Activated CD4-positive, alpha-beta T cell treated with anti-CD3 and anti-CD28 coated beads for 48 hours (primary cell): ENCODE measurements at places on chromosomes 1 and 21.
A peak's percentile ranks its signal among the peaks of the same experiment; 100 is the strongest.

DNA sequence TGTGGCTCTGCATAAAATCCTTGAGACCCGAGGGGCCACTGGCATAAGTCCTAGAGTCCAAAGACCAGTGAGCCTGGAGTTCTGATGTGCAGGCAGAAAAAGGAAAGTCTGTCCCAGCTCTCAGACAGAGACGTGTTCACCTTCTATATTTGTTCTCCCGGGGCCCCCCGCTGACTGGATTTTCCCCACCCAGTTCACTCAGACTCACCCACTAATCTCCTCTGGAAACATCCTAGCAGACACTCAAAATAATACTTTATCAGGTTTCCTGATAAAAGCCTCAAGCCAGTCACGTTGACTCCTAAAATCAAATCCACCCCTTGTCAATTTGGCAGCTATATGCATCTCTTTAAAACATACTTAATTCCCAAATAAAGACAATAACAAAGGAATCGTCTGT is 1084.2 kb upstream of the NCAM2 start:
- no peak for DNase-seq

GRCh38 chr1:85220756-85221201 is 20.0 kb upstream of the SYDE2 start:
- no peak for DNase-seq

GRCh38 chr1:10932088-10932487 is 80.4 kb upstream of the TARDBP start:
- DNase-seq = peak; percentile 62

GRCh38 chr1:47843059-47843458 is 154.1 kb downstream of the TRABD2B start:
- DNase-seq = no peak

DNA sequence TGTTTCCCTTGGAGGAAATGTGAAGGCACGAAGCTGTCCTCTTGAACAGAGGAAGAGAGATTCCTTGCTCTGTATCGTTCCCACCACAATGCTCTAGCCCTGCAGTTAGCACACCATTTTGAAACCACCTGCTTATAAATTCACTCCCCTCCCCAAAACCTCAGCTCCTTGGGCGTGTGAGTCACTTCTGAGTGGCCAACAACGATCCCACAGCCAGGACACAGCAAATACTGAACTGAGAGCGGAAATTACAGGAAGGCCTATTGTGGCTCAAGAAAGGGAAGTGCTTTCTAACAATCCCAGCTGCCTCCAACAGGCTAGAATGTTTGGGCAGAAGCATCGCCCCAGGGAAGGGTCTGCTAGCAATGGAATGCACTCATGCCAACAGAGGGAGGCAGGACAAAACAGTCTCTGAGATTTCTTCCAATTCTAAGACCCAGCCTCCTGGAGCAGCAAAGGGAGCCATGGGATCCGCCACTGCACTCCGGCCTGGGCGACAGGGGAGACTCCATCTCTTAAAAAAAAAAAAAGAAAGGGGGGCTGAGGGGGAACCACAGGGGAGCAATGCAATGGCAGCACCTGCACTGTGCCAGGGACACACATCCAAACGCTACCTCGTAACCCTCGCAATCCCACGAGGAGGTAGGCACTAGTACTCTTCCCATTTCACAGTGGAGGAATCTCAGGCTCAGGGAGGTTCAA is 1.9 kb downstream of the TMEM53 start:
- DNase-seq = peak; percentile 22

GRCh38 chr1:65469889-65470340 is 49.4 kb downstream of the LEPR start:
- no peak for DNase-seq

- DNase-seq = no peak
Observed at GRCh38 chr1:80462006-80462405, 1338.7 kb upstream of the ADGRL2 start.

DNA sequence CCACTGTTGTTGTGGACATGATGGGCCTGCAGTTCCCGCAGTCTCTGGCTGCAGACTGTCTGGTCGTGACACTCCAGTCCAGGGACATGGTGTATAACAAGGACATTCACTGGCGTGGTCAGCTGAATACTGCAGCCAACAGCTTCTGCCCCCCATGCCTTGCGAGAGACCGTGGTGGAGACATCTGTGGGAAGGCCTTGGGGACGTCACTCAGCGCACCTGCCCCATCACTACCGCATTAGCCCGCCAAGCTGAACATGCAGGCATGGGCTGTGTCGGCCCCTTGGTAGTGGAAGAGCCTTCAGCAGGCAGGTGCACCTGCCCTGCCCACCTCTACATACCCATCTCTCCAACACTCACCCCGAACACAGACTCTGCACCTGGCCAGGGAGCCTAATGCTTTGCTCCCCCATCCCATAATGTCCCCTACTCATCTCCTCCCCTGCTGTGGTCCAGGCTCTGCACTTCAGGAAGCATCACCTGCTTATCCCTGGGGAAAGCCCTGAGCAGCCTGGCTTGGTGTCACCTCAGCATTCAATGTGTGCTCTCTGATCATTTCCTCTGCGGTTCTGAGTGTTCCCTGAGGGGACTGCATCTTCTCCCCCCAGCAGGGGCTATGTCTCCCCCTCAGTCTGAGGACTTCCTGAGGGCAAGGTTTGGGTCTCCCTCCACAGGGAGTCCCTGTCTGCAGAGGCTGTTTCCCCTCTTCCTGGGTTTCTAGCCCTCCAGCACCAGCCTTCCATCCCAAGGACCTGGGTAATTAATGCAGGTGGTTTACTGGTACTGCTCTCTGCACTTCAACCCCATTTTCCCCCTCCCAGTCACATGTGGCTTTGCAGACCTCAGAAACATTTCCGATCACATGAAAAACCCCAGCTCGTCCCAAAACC is 3.2 kb downstream of the PGLYRP4 start:
- DNase-seq = no peak

DNA sequence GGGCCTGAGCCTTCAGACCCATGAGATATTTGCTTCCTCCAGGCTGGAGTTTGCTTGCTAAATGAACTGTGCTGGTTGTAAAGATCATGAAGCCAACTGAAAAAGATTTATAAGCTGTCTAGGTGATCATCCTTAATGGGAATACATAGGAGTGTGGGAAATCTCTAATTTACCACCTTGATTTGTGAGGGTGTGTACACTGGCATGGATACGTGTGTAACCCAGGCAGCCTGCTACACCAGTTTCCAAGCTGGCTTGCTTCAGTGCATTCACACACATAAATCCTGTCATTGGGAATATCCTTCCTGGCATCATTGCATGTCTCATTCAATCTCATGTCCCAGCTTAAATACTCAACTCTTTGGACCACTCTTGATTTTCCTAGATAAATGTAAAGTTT is 57.6 kb upstream of the GNG12 start:
- DNase-seq = no peak

- no peak for DNase-seq
Observed at GRCh38 chr1:208570362-208570761, 326.2 kb upstream of the PLXNA2 start.

- DNase-seq = peak; percentile 5
Observed at GRCh38 chr21:39612233-39613040, at the start of gene B3GALT5. B3GALT5 (plus strand) TSS chr21:39612940; CDS start chr21:39660560, 47,620 bp downstream.

DNA sequence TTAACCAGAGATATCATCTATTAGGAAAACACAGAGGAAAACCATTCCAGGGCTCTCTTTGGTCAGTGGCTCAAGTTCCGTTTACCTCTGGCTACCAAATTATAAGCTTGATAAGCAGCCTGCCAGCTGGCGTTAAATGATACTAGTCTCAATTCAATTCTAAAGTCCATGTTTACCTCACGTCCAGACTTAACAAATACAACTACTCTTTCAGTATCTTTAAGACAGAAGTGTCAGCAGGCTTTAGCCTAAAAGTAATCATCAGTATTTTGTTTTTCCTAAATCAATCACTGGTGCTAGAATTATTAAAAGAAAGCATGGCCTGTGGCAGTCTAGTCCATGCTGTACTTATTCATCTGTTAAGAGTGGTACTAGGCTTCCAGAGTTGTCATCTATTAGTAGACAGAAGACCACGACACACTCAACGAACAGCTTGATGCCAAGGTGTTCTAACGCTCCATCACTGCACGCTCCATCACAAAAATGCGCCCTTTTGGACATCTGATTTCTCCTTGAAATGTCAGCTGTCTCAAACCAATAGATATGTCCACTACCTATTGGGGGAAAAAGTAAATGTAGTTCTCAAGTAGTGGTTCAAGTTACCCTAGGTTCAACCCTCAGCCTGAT is 1.5 kb downstream of the IVNS1ABP start:
- no peak for DNase-seq

DNA sequence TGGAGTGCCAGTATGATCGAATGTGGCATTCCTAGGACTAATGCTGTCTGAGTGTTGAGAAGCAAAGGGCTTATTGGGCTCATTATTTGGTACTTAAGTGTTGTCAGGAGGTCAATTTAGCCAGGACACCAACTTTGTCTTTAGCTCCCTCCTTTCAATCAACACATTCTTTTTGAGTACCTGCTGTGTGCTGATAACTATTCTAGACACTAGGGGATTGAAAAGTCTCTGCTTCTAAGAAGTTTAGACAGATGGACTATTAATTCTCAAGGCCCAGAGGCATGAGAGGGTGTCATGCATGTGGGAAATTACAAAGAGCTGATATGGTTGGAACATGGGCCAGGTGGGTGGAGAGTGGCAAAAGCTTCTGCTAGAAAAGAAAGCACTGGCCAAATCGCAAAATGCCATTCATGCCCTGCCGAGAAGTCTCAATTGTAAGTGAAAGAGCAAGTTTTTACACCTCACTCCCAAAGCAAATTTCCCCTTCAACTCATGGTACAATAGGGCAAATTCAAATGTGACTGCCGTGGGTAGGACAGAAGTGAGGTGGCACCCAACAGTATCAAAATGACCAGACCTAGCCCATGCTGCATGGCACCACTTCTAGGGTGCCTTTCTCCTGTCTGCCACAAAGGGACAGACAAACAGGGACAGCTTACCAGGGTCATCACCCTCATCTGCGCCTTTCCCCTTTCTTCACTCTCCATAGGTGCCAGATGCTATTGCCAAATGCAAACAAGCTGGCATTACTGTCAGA is 53.6 kb upstream of the LAX1 start:
- no peak for DNase-seq

GRCh38 chr1:34176830-34177603 is at the start of gene C1orf94:
C1orf94 (plus strand) TSS chr1:34176907; CDS start chr1:34177790, 883 bp downstream.
- DNase-seq = no peak

DNA sequence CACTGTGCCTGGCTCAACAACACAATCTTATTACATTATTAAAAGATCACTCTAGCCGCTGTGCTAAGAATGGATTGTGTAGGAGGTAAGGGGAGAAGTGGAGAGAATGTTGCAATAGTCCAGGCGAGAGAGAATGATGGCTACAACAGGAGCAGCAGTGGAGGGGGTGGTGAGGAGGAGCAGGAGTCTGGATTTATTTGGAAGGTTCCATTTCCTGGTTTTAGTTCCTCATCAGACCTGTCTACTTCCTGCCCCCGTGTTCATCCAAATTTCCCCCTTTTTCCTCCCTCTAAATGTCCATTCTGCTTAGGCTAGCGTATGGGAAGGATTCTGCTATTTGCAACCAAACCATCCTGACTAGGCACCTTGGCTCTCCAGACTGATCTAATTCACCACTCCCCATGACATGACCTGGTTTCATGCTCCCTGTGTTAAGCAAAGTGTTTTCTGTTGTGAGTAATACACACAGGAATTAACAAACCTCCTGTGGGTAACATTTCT is 35.1 kb upstream of the EYA3 start:
- DNase-seq = no peak
